ENCODE measurements at places on chromosomes 4 and X. TPM values are rescaled to one million over a fixed set of nuclear protein-coding genes. Genes with fewer than 3 reads are reported as not detected.

Gene UGT2B15
- total RNA-seq = not detected

Gene SRPX
- 2.7 TPM for total RNA-seq

Gene ZMAT1
- 0.11 TPM for total RNA-seq

Gene RHOXF1
- not detected for total RNA-seq

Gene CSAG3
- total RNA-seq = not detected

Gene ZXDB
- total RNA-seq = 18.7 TPM

Gene MAGED4
- total RNA-seq = 115 TPM

Gene SGCB
- total RNA-seq = 6.7 TPM

Gene CHST7
- total RNA-seq = 2.3 TPM

Gene CCDC160
- total RNA-seq = 0.79 TPM

Gene CTAG1A
- total RNA-seq = not detected

Gene SUPT20HL1
- total RNA-seq = not detected

Gene ACSL4
- total RNA-seq = 32.6 TPM

Gene COL4A6
- total RNA-seq = 84.8 TPM

Gene GRPR
- not detected for total RNA-seq

Gene PRPS2
- total RNA-seq = 28.3 TPM

Gene RXFP1
- not detected for total RNA-seq

Gene TEX13D
- not detected for total RNA-seq

Gene SLC26A1
- total RNA-seq = not detected

Gene NDP
- not detected for total RNA-seq

Gene GPC4
- 14.1 TPM for total RNA-seq

Gene MAGED4B
- 47.8 TPM for total RNA-seq

Gene TTC29
- not detected for total RNA-seq

Gene CT47A7
- not detected for total RNA-seq

Gene GAGE12J
- not detected for total RNA-seq

Gene GPR78
- 16.9 TPM for total RNA-seq

Gene SSX2B
- not detected for total RNA-seq

Gene PDK3
- total RNA-seq = 5.1 TPM

Gene SPANXB1
- not detected for total RNA-seq

Gene PPEF2
- total RNA-seq = under 0.01 TPM

Gene NDNF
- under 0.01 TPM for total RNA-seq

Gene ASB5
- total RNA-seq = not detected

Gene LRCH2
- under 0.01 TPM for total RNA-seq

Gene SMIM31
- not detected for total RNA-seq

Gene SLBP
- 32.6 TPM for total RNA-seq

Gene PPBP
- not detected for total RNA-seq

Gene RBBP7
- 119 TPM for total RNA-seq
